ENCODE measurements at places on chromosomes 3 and 15.

DNA sequence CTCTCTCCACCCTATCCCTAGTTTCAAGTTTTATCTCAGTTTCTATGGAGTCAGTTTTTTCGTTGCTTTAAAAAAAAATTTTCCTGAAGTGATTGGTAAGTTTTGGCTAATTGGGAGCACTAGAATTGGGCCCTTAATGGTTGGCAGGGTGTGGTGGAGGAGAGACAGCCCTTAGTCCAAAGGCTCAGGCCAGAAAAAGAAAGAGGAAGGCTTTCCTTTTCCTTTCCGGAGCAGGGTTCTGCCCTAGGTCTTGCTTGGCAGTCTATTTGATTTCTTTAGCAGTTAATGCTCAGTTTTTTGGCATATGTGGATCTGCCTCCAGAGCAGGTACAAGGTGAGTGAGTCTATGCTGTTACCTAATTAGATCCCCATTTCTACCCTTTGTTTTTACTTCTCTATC is 22.7 kb downstream of the CTNNB1 start:
- no peak for DNase-seq

DNA sequence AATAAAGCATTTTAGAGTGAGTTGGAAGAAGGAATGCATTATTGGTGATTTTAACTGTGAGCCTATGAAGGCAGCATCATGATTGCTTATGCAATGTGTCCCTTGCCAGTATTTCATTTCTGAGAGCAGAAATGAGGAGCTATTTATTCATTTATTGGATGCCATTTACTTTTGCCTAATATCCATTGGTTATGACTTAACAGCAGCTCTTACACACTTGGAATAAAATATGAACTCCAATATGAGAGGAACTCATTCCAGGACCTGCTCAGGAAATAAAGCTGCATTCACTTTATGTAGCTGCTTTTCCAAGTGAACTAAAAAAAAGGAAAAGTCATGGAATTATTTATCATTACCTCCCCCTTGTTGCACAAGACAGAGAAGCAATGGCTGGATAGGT is 280.1 kb downstream of the LRTM1 start:
- DNase-seq, result no peak

DNA sequence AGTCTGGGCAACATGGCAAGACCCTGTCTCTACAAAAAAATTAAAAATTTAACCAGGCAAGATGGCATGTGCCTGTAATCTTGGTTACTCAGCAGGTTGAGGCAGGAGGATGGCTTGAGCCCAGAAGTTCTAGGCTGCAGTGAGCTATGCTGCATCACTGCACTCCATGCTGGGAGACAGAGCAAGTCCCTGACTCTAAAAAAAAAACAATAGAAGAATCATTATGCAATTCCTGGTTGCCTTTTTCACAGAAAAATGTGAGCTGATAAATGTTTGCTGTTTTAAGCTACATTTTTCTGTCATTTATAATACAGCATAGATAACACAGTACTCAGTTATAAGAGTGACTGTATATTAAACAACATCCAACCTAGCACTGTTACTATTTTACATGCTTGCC is 148.8 kb downstream of the SCAPER start:
- no peak for DNase-seq

DNA sequence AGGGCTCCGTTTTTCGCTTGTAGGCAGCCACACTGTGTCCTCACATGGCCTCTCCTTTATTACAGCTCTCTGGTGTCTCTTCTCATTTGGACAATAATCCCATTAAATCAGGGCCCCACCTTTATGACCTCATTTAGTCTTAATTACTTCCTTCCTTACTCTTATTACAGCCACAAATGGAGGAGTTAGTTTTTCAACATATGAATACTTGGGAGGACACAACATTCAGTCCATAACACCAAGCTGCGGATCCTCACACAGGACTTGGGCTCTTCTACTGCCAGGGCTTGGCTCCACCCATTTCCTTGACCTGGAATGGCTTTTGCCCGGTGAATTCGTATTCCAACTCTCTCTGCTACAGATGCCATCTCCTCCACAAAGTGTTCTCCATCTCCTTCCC is 74.3 kb upstream of the SLC7A14 start:
- DNase-seq, result no peak

- DNase-seq, result no peak
These were observed 3.0 kb upstream of the CPEB1 start for GRCh38 chr15:82650046-82650670.

GRCh38 chr15:90819850-90820249 is 48.5 kb upstream of the FURIN start:
- DNase-seq, result no peak
